ENCODE measurements at places on chromosomes 7 and 10.

GRCh38 chr10:110007161-110007700 lies 553 bp upstream of the ADD3 start:
- DNase-seq = no peak

- no peak for DNase-seq
Measured at GRCh38 chr7:44289341-44290251, 35.8 kb downstream of the CAMK2B start.

DNA sequence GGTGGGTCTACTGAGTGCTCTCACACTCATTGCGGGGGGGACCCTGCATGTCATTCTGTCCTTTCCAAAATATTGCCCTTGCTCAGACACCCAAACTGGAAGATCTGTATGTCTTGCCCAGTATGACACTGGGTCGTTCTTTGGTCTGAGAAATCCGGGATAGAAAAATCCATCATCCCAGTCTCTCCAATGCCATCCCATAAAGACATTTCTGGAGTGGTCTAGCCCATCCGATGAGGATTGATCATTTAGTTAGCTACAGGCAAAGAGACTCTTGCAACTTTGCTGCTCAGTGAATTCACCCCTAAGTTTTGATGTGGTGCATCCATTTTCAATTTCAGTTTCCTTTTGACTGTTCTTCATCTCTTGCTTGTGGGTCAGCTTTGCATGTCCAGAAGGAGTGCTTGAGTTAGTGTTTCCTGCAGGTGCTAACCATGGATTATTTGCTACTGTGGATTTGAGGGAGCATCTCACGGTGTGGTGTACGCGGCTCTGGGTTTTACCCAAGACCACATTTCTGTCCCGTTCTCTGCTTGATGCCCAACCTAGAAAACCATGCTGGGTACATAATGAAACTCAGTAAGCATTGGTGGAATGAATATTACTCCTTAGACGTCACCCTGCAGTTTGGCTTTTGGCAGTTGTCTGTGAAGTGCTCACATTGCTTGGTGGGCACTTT lies 247.0 kb upstream of the MKI67 start:
- no peak for DNase-seq

- no peak for DNase-seq
Measured at GRCh38 chr10:116766241-116766827, 24.0 kb upstream of the HSPA12A start.

DNA sequence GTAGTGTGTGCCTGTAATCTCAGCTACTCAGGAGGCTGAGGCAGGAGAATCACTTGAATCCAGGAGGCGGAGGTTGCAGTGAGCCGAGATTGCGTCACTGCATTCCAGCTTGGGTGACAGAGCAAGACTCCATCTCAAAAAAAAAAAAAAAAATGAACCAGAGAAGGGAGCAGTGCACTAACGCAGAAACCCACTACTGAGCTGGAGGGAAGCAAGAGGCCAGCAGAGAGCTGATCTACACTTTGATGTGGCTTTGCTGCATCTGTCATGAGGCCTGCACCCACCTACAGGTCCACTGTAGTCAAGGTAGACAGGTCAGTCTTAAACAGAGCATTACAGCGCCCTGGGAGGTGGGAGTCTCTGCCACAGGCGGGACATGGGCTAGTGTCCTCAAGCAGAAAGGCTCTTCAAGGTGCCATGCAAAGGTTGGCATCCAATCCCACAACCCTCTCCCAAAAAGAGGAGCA lies 30.0 kb downstream of the MAT1A start:
- no peak for DNase-seq

GRCh38 chr7:36969376-36969775 lies 245.1 kb upstream of the AOAH start:
- DNase-seq = peak; percentile 2
